ENCODE measurements at places on chromosomes 3 and 15.

DNA sequence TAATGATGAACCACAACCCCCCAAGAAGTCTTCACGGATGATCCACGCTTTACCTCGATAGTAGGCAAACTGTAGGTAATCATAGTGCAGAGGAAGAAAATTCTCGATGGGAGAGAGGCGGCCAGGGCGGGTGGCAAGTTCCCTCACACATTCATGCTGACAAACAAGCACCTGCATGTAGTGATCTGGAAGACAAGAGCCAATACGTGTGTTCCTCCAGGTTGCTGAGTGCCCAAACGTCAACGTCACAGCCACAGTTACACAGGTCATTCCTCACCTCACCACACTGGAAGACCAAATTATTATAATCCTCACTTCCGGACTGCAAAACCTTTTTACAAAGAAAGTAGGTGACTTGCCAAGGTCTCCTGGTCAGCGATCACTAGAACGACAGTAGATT is 131.8 kb downstream of the P3H2 start:
- DNase-seq: no peak

DNA sequence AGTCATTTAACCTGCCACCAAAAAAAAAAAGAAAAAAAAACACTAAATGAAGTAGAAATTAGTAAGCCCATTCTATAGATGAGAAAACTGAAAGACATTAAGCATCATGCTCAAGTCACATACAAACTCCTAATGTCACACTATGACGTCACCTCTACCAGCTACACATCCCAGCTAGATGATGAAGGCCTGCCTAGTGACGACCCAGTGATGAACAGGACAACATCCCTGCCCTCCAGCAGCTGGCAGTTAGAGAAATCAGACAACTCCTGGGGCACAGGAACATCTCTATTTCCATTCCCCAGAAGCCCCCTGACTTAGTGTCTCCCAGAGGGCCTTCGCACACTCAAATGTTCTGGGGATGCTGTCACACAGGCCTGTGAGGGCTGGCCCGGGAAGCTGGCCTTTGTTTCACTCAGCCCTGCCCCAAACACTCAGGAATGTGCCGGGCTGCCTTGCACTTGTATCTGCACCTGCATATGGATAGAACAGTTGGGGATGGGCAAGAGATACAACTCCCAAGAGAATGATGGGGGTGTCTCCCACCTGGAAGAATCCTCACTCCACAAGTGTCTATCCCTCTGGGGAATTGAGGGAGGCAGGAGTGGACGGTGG is 7.0 kb upstream of the HAPLN3 start:
- DNase-seq: no peak

DNA sequence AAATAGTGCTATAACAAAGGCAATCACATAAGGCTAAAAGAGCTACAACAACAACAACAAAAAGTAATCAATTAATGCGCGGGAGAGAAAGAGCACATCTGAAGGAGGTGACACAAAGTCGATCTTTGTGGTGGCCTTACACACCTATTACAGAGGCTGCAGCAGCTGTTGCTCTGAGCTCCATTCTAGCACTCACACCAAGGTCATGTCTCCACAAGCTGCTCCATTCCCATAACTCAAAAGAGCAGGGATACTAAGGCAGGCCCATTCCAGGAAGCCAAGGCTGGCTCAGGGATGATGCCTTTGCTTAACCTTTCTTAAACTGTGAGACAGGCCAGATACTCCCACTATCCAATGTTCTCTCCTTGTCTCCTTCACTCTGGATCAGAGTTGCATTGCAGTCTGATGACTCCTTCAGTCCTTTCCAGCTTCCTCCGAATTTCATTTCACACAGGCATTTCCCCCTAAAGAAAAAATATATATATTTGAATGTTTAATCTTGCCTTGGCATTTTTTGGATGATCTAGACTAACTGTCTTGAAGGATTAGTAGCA is 52.7 kb downstream of the SNTN start:
- no peak for DNase-seq

- DNase-seq: no peak
Observed at GRCh38 chr3:143585720-143586456, 262.4 kb downstream of the SLC9A9 start.

DNA sequence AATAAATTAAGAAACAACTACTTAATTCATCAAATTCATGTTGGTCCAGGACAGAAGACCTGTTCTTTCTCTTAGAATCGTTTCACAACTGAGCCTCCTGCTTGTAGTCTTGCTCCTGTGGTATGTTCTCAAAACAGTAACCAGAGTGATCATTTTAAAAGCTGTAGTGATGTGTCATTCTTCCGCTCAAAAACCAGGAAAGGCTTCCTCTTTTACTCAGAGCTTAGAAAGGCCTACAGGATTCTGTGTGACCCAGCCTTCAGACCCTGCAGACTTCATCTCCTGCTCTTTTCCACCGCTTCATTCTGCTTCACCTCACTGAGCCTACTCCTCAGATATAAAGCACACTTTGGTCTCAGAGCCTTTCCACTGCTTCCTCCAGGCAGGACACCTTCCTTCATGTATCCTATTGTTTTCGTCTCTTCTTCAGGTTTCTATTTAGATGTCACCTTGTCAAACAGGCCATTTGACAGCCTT is 22.7 kb downstream of the ST6GAL1 start:
- DNase-seq: peak; percentile 11

DNA sequence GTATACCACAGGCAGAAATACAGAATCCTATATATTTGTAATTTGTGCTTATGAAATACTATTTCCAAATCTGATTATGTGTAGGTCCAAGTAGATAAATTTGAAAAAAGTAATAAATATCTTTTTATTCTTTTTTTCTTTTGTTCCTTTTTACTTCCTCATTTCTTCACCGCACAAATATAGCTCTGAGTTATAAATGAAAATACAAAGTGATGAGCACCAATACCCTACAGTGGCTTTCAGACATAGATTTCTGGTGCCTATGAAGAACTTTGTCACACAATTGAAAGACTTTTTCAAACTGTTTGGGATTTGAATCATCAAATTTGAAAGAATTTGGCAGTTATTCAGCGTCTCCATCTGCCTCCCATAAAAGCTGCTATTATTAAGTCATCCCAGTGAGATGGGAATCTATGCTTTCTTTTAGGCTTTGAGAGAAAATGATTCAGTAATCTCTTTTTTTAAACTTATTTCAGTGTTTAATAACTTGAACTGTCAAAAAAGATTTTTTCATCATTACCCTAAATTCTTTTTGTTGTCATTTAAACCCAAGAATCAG is 363.6 kb upstream of the GOLIM4 start:
- DNase-seq: no peak

GRCh38 chr3:188867691-188868265 is 304.0 kb upstream of the TPRG1 start:
- no peak for DNase-seq

DNA sequence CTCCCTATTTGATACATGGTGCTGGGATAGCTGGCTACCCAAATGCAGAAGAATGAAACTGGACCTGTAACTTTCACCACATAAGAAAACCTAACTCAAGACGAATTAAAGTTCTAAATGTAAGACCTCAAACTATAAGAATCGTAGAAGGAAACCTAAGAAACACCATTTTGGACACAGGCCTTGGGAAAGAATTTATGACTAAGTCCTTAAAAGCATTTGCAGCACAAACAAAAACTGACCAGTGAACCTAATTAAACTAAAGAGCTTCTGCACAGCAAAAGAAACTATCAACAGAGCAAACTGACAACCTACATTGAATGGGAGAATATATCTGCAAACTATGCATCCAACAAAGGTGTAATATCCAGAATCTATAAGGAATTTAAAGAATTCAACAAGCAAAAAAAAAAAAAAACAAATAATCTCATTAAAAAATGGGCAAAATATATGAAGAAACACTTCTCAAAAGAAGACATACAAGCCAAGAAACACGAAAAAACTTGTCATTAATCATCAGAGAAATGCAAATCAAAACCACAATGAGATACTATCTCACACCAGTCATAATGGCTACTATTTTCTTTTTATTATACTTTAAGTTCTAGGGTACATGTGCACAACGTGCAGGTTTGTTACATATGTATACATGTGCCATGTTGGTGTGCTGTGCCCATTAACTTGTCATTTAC is 37.0 kb downstream of the HDGFL3 start:
- DNase-seq: no peak

DNA sequence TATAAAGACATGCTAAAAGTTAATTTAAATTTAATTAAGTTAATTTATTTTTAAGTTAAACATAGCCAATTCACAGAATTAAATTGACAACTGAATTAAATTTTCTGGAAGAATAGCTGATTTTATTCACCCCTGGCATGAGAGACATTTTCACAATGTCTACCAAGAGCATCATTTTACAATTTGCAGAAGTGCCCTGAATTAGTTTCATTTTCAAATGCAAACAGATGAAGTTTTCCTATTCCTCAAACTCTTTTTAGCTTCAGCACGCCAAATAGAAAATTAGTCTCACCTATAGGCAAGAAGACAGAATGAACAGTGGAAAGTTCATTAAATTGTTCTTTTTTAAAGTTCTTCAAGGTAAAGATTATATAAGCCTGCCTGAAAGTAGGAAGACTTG is 259.3 kb downstream of the ZBBX start:
- no peak for DNase-seq

- no peak for DNase-seq
Observed at GRCh38 chr3:162353414-162353813, 856.8 kb downstream of the OTOL1 start.

GRCh38 chr15:29050870-29051269 is 165.1 kb downstream of the APBA2 start:
- DNase-seq: no peak

GRCh38 chr3:52088445-52089367 is 32.3 kb upstream of the DUSP7 start:
- DNase-seq: no peak

DNA sequence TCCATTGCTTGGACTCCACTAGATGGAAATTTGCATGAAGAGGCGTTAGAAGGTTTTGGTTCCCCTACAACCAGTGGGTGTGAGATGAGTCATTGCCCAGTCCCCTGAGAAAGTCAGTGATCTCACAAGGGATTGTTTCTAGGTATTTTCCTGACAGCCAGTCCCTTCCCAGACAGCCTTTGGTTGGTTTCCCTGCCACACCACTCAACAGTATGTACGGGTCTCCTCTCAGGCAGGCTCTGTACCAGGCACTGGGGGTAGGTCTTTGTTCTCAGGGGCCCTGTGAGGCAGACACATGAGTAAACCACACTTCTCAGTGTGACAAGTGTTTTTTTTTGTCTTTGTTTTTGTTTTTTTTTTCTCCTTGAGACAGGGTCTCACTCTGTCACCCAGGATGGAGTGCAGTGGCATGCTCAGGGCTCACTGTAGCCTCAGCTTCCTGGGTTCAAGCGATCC is 4.0 kb downstream of the LAMP3 start:
- DNase-seq: no peak

- no peak for DNase-seq
Observed at GRCh38 chr3:174951034-174951433, 91.9 kb downstream of the NAALADL2 start.

GRCh38 chr15:44385344-44385942 is 42.0 kb upstream of the CTDSPL2 start:
- DNase-seq: no peak

DNA sequence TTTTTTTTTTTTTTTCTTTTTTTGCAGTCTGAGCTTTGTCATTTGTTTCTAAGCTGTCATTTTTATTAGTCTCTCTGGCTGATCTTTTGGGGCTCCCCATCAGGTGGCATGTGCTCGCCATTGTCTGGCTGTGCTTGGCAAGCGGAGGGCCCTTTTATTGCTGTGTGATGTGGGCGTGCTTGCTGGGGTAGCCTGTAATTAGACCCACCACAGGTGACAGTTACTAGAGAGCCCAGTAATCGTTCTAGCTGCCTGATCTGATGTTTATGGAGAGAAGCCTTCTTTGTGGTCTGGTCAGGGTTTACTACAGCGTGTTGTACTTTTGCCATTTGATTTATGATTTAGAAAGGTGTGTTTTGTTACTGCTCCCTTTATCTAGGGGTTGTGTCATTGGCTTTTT is 179.9 kb downstream of the MCTP2 start:
- DNase-seq: no peak

GRCh38 chr3:177337541-177338331 is 140.5 kb upstream of the TBL1XR1 start:
- peak; percentile 42 for DNase-seq

DNA sequence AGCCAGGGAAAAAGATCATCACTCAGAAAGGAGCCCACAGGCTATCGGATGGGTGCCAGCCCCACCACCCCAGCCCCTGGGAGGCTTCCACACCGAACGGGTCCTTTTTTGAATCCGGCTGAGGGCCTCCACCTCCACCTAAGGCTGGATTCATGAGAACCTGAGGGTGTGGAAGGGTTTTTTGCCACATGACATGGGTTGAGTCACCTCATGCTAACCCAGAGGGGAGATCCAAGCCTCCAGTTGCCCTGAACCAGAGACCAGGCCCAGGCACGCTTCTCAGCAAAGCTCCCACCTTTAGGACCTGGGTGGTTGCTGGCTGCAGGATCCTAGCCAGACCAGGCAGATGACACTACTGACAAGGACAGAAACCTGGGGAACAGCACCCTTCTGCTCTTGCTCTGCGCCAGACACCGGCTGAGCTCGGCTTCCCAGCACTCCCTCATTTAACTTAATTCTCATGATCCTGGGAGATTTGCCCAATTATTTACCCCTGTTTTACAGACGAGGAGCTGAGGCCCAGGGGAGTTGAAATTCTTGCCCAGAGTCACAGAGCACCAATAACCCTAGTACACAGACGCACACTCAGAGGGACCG is 25.6 kb downstream of the DUSP7 start:
- no peak for DNase-seq

DNA sequence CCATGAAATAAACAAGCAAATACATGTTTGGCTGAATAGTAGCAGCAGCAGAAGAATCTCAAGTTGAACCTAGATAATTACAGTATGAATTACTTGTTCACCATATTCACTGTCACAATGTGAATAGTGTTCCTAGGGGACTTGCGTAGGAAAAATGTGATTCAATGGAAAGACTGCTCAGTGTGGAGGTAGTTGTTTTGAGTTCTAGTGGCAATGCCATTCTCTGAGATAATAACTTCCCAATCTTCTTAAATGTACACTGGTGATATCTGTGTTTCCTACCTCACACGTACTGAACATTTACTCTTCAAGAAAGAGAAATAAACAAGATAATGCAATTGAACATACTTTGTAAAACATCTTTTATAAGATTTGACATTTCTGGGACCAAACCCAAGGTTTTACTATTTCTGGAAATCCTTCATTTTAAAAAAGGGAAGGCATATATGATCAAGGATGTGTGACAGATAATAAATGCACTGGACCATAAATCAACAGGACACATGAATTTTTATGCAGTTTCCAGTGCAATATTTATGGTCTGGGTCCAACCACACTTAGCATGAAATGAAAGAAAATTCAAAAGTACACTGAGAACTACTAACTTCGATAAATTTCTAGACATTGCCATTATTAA is 598.3 kb upstream of the ZNF385D start:
- DNase-seq: no peak

GRCh38 chr15:87743562-87743961 is 513.0 kb downstream of the NTRK3 start:
- no peak for DNase-seq

- DNase-seq: no peak
Observed at GRCh38 chr3:173826416-173826815, 428.9 kb downstream of the NLGN1 start.

GRCh38 chr3:52730681-52731080 is 24.8 kb downstream of the SPCS1 start:
- DNase-seq: peak; percentile 26
